ENCODE measurements at places on chromosomes 7 and 10. TPM values are rescaled to one million over a fixed set of nuclear protein-coding genes. Genes with fewer than 3 reads are reported as not detected.

Gene CBLL1
- total RNA-seq = 36.8 TPM

Gene LEP
- total RNA-seq = not detected

GRCh38 chr10:45144326-45145070, 143.8 kb downstream of the ZNF22 start:
- DNase-seq = no peak

DNA sequence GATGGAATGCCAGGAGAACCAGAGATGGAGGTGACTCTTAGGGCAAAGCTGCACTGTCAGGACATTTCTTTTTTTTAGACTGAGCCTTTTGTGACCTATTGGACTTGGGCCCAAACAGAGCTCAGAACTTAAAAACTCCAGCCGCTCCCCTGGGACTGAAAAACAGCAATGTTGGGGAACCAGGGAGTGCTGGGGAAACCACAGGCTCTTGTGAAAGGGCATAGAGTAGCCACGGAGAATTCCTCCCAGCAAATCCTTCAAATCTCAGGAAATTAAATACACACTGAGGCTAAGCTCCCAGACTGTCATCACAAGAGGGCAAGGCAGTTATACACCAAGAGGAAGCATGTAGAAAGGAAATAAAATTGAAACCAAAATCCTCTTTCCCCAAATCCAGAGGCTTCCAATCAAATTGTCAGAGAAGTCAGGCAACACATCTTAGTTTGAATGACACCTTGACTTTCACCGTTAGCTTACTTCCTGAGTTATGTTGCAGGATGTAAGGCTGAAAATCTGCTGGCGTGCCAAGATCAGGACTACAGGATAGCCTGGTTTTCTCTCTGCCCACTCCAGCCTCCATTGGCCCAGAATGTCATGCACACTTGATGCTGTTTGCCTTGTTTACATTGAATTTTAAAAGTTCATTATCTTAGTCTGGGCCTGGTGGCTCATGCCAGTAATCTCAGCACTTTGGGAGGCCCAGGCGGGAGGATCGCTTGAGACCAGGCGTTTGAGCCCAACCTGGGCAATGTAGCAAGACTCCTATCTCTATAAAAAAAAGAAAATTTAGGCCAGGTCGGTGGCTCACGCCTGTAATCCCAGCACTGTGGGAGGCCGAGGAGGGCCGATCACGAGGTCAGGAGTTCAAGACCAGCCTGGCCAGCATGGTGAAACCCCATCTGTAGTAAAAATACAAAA, 2.6 kb upstream of the RFC2 start:
- no peak for DNase-seq

GRCh38 chr10:110985497-110986275, 66.3 kb downstream of the SHOC2 start:
- DNase-seq = no peak

Gene OR2A2
- total RNA-seq = not detected

- DNase-seq = no peak
These were observed 7.7 kb downstream of the PRTFDC1 start for GRCh38 chr10:24944512-24945255.

GRCh38 chr10:112141292-112141691, 42.3 kb downstream of the GPAM start:
- DNase-seq = no peak

DNA sequence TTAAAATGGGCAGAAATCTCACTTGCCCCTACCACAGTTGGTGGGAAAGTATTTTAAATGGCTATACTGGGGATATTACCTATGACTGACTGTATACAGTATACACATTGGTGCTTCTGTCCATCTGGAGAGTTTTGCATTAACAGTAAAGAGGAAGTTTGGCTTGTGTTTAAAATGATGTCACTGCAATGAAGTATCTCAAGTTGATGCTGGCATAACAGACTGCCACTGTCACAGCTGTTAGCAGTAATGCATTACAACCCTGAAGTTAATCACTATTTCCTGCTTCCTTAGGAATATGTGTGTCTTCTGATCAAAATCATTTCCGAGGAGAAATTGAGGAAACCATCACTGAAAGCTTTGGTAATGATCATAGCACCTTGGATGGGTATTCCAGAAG, 1.9 kb downstream of the DKK1 start:
- DNase-seq = no peak

GRCh38 chr10:16195178-16195769, 241.5 kb upstream of the PTER start:
- DNase-seq = no peak

DNA sequence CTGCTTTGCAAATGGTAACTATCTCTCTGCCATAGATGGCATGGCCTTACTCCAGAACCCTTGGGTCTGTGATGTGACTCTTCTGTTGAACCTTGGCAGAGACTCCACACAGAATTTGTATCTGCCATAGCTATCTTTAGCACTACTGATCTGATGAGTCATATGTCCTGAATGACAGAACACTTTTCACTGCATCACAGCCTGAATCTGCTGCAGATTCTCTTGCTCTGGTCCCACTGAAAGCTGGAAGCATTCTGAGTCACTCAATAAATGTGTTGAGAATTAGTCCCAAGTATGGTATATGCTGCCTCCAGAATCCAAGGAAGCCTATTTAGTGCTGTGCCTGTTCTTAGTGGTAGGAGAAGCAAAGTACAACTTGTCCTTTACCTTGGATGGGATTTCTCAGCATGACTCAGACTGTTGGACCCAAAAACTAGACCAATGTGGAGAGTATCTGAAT, 39.5 kb upstream of the ANKRD1 start:
- no peak for DNase-seq

Gene IFIT1
- 9.0 TPM for total RNA-seq

Gene ANKMY2
- total RNA-seq = 12.0 TPM

Gene POU6F2
- total RNA-seq = 0.18 TPM

Gene SFRP5
- not detected for total RNA-seq

GRCh38 chr10:100790761-100791208, 45.4 kb downstream of the PAX2 start:
- DNase-seq = no peak

DNA sequence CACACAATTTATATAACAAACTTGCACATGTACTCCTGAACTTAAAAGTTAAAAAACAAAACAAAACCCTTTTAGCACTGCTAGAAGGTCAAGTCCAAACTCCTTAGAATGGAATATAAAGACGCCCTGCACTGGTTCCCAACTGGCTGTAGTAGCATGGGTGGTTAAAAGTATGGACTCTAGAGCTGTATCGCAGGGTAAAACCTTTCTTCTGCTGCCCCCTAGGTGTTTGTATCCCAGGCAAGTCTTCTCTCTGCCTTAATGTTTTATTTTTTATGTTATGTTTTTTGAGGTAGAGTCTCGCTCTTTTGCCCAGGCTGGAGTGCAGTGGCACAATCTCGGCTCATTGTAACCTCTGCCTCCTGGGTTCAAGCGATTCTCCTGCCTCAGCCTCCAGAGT, 35.2 kb downstream of the LSMEM1 start:
- no peak for DNase-seq

Gene FBXL13
- total RNA-seq = 0.71 TPM

DNA sequence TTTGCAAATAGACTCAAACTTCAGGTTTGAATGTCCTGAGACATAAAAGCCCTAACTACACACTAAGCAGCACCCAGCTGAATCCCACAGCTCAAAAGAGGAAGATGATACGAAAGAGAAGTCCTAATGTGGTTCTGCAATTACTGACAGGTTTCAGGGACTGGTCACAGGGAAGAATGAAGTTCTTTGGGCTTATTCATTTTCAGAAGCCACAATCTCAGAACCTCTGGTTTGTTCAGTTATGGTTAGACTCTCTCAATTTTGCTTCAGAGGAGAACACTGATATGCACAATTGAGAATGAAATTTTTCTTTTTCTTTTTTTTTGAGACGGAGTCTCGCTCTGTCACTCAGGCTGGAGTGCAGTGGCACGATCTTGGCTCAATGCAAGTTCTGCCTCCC, 94.6 kb upstream of the FAM180A start:
- no peak for DNase-seq

- peak; percentile 43 for DNase-seq
These were observed 17.0 kb upstream of the NODAL start for GRCh38 chr10:70458329-70459060.

GRCh38 chr7:108488768-108489538, 32.7 kb upstream of the NRCAM start:
- DNase-seq = no peak

DNA sequence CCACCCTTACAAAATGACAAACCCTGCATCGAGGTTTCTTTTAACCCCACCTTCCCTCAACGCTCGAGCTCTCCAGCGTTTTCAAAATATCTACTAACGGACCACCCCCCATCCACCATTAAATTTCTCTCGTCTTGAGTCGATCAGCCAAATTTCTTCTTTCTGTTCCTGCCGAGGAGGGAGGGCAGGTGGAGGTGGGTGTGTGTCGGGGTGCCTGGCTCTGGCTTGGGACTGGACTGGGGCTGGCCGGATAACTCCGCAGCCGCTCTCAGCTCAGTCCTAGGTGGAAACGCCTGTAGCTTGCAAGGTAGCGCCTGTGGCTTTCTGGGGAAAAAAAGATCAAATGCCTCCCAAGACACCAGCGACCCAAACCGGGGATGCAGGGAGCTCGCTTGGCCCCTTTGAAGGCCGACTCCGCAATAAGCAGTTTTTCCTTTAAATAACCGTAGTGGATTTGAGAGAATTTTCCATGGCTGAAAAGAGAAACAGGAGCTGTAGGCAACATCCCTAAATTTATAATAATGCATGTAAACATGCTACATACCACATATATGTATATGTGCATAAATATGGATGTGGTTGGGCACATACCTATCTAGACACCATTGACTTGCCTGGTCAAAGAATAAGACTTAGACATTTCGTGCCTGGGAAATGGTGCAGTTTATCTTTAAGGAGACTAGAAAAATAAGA, 1.9 kb upstream of the TMEM178B start:
- DNase-seq = no peak

Gene PDSS1
- total RNA-seq = 11.5 TPM

Gene SCIN
- 0.80 TPM for total RNA-seq

- DNase-seq = no peak
These were observed 80.9 kb downstream of the FRMPD2 start for GRCh38 chr10:48193556-48193955.

GRCh38 chr7:44272456-44272855, 52.9 kb downstream of the CAMK2B start:
- DNase-seq = no peak

DNA sequence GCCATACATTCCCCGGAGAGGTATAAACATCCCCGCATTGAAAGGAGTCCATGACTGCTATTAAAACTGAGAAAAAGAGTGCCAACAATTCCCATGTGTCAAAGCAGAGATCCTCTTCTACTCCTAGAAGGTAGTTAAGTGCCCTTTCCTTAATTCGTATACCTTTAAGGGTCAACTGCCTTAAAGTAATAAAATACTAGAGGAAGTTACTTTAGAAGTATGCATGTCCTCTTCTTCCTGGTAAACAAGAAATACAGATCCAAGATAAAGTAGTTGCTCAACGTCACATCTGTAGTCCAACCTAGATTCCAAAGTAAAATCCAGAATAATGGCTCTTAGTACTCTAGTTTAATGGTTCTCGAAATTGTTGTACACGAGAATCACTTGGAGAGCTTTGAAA, 1.5 kb upstream of the TSPAN12 start:
- DNase-seq = no peak

Gene LHFPL3
- not detected for total RNA-seq
